Activated gamma-delta T cell (primary cell): ENCODE measurements at places on chromosomes 16 and 17.

DNA sequence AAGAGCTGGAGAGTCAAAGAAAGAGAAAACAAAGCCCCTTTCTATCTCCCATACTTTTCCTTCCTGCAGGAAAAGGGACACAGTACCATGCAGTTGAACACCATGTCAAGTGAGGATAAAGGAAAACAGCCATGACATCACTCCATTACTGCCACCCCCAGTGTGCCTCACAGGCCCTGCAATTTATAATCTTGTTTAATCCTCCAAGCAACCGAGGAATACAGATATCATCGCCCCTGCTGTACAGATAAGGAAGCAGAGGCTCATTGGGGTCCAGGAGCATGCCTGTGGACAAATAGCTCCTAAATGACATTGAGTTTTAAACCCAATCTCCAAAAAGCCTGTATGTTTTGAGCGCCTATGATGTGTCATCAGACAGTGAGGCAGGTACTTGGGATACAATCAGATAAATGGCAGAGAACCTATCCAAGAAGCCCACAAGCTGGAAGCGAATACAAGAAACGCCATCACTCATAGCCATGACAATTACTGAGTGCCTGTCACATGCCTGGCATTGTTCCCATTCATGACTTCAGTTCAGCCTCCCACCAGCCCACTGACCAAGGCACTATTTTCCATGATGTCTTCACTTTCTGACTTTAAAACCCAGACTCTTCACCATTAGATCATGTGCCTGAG is 45.5 kb downstream of the CPPED1 start:
- no peak for DNase-seq

GRCh38 chr16:82421851-82422250 is 204.9 kb upstream of the CDH13 start:
- no peak for DNase-seq

DNA sequence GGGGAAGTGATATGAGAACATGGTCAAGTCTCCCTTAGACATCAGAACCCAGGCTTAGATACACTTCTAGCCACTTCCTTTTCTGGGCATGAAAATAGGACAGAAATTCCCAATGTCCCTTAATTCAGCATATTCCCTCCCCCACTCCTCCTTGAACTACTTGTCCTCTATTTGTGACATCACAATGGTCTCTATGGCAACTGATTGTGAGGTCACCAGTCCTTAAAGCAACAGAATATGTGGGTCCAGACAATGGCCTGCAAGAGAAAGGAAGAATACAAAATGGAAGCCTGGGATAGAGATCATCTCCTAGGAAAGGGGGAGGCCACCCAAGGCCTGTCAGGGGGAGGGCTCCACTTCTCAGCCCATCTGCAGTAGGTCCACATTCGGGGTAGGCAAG is 6.7 kb upstream of the SEZ6 start:
- DNase-seq: no peak

DNA sequence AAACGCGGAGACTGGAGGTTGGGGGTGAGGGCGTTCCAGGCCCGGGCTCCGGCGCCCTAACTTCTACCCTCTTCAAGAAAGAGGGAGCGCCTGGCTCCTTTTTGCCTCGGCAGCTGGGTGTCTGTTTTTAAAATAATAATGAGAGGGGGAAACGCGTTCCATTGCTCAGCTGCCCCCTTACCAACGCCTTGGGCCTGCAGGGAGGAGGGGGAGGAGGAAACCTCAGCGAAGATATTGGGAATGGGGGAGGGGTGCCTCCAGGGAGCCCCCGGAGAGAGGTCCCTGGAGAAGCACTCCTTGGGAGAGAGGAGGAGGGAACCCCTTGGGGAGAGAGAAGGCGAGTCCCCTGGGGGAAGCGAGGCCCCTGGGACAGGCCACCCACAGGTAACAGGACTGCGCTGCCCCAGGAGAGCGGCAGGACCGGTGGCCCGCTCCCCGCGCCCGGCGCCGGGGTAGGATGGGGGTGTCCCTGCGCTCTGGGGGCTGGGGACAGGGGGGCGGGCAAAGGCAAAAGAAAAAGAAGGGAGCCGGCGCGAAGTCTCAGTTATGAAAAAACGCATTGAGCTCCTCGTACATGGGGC is 2.7 kb downstream of the NEUROD2 start:
- DNase-seq: no peak

- no peak for DNase-seq
Observed at GRCh38 chr16:66326991-66327513, 39.4 kb upstream of the CDH5 start.

- no peak for DNase-seq
Observed at GRCh38 chr16:51996516-51996915, 550.4 kb downstream of the TOX3 start.

- no peak for DNase-seq
Observed at GRCh38 chr16:3570420-3571062, 6.7 kb downstream of the NLRC3 start.

GRCh38 chr16:30112197-30113030 is 923 bp downstream of the GDPD3 start:
- no peak for DNase-seq

- no peak for DNase-seq
Observed at GRCh38 chr16:56625140-56625942, at the start of gene MT1E. MT1E (plus strand) TSS chr16:56625781; CDS start chr16:56625852, 71 bp downstream.

DNA sequence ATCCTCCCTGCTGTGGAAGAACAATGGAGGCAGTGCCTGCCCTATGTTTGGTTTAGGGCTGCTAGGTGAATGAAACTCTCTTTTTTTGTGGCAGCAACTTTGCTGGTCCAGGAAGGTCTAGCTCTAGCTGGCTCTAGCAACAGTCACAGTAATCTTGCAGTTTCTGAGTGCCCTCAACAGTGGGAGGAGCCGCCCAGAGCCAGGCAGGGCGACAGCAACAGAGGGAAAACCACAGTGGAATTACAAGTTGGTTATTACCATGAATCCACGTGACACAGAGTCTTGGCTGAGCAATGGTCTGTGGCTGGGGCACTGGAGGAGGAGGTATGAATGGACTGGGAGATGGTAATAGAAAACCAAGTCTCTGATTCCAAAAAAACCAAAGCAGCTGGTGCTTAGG is 10.3 kb downstream of the HSPB9 start:
- DNase-seq: no peak

DNA sequence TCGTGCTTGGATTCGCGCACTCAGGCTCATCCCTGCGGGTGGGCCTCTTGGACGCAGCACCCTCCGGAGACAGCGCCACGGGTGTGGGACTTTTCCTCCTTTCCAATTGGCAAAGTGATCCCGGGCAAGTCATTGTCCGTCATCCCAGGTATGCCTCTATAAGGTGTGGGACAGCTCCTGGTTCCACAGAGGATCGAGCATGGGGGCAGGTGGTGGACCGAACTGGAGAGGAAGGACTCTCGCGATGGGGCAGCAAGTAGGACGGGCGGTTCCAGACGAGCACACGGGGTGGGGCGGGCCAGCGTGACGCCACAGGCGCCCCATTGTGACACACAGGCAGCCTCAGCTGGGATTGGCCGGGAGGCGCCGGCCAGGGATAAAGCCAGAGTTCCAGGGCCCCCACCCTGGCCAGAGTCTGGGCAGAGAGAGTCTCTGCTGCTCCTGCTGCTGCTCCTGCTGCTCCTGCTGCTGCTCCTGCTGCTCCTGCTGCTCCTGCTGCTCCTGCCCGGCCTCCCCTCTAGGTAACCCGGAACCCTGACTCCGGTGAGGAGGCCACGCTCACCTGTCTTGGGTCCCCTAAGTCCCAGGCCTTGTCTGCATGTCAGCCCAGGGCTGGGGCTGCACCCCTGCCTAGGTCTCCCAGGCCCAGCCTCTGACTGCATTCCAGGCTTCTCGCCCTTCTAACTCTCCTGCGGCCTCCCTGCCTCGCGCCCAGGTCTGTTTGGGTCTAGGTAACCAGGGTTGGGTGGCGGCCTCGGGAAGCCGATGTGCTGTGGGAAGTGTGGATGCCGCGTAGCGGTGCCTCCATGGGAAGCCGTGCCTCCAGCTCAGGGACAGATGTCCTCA is 38.5 kb upstream of the SLC47A1 start:
- no peak for DNase-seq

- no peak for DNase-seq
Observed at GRCh38 chr17:43982171-43982570, 22.3 kb upstream of the NAGS start.

GRCh38 chr16:14427371-14427948 is 202.6 kb downstream of the PARN start:
- no peak for DNase-seq

DNA sequence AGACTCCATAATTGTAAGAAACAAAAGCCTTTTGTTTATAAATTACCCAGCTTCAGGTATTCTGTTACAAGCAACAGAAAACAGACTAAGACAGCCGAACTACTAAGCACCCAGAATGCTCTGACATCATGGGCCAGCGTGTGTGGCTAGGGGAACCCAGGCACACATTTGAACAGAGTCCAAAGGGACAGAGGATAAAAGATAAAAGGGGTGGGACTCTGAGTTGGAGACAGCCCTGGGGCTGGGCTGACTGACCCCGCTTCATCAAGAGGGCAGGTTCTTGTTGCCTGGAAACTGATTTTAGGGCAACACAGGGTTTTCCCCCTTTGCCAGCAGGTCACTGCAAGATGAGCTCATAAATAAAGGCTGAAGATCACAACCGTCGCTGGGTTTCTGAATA is 30.5 kb upstream of the ZNF287 start:
- no peak for DNase-seq

GRCh38 chr17:66716236-66717026 is 118.5 kb upstream of the CACNG5 start:
- no peak for DNase-seq

- no peak for DNase-seq
Observed at GRCh38 chr17:7867881-7868329, 10.1 kb downstream of the CYB5D1 start.

DNA sequence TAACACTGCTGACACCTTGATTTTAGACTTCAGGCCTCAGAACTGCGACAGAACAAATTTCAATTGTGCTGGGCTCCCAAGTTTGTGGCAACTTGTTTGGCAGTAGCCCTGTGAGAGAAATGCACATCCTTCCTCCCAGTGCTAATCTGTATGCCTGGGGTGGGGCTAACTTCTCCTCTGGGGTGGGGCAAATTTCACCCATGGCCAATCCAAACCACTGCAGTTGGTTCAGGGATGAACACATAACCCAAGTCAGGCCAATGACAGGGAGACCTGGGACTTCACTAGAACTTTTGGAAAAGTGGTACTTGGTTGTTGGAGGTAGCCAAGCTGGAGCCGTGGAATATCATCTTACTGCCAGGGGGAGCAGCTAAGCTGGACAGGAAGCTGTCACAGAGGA is 56.3 kb downstream of the ABCC6 start:
- no peak for DNase-seq

DNA sequence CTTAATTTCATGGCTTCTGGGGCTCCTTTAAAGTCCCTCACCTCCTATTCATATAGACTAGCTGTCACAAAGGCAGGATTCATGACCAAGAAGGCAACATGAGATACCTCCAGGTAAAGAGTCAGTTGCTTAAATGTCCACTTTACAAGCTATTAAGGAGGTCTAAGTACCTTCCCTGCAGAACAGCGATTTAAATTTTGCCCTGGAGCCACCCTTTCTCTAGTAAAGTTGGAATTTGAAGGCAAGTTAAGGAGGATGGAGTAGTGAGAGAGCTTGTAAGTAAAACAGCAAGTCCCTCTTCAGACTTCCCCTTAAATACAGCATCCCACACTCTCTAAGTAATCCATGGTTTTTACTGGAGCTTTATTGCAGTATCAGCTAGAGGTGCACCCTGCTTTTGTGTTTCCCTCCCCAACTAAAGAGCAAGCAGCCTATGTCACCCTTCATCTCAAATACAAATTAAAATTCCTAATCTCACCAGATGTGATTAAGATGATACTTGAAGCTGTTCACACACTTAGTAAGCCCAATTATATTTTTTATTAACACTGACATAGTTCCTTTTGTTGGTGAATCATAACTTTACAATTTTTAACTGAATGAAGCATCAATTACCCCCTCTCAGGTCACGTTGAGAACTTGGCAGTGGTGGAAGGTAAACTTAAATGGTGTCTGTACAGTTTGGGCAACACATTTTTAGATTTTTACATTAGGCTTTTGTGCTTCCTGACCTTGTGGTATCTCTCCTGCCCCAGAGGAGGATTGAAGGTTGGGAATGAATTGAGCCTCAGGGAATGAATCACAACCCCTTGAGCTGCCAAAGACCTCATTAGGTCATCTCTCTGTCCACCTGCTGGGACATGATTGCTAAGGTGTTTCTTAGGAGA is 108.9 kb downstream of the TANGO6 start:
- DNase-seq: no peak

DNA sequence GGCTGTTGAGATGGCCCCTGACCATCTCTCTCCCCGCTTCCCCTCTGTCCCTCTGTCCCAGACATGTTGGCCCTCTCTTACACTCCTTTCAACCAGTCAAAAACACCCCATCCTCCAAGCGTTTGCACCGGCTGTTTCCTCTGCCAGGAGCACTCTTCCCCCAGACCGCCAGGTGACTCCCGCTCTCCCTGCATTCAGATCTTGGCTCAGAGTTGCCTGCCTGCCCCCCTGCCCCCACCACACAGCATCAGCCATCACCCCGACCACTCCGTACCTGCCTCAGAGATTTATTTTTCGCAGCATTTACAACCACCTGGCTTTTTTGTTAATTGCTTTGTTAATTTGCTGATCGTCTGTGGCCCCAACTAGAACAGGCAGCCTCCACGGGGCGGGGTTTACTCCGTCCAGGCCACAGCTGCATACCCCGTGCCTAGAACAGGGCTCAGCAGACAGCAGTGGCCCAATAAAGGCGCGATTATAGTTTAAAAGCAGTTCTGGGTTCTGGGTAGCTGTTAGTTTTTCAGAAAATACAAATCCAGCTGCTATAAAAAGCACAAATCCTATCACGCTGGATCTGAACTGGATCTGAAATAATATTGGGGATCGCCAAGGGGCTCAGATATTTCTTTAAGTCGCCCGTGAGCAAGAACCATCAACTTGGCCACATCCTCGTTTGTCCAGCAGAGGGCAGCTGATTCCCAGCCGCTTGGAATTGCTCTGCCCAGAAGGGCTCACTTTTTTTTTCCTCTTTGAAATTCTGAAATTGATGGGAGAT is 173.6 kb downstream of the IRF8 start:
- DNase-seq: no peak
